ENCODE measurements at places on chromosomes 5 and 9.

DNA sequence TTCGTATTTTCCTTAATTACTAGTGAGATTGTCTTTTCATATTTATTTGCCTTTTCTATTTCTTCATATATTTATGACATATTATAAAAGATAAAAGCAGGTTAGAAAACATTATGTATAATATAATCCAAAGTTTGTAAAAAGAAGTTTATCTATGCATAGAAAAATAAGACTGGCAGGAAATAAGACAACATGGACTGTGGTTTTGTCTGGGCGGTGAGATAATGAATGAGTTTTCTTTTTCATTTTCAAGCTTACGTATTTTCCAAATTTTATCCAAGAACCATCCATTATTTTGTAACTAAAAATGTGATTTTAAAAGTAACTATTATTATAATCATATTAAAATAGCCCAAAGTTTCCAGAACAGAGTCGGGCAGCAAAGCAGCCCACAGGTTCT lies 109.8 kb upstream of the MVB12B start:
- DNase-seq: no peak

- no peak for DNase-seq
Measured at GRCh38 chr9:16413509-16414016, 456.9 kb downstream of the BNC2 start.

- DNase-seq: no peak
Measured at GRCh38 chr5:146025114-146025680, 80.2 kb downstream of the PLAC8L1 start.

DNA sequence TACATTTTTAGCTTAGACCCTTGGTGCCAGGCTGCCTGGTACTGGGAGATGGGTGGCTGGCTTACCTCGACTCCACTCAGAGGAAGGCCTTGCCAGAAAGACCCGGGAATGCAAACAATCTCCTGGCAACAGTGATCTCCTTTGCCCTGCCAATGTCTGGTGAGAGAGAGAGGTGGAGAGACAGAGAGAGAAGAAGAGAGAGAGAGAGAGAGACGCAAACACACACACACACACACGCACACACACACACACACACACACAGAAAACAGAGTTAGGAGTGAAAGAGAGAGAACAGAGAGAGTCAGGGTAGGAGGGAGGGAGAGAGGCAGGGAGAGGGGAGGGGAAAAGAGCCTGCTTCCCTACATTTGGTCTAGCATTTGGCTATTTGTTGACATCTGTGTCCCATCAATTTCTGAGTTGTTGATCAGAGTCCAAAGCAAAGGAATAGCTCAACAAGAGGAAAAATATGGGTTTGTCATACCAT lies 181.6 kb upstream of the MAP1B start:
- DNase-seq: no peak

- no peak for DNase-seq
Measured at GRCh38 chr9:101706997-101707396, 31.4 kb downstream of the GRIN3A start.

- no peak for DNase-seq
Measured at GRCh38 chr5:79567926-79568549, 44.2 kb upstream of the TENT2 start.

GRCh38 chr5:37005946-37006540 lies 129.5 kb downstream of the NIPBL start:
- no peak for DNase-seq

DNA sequence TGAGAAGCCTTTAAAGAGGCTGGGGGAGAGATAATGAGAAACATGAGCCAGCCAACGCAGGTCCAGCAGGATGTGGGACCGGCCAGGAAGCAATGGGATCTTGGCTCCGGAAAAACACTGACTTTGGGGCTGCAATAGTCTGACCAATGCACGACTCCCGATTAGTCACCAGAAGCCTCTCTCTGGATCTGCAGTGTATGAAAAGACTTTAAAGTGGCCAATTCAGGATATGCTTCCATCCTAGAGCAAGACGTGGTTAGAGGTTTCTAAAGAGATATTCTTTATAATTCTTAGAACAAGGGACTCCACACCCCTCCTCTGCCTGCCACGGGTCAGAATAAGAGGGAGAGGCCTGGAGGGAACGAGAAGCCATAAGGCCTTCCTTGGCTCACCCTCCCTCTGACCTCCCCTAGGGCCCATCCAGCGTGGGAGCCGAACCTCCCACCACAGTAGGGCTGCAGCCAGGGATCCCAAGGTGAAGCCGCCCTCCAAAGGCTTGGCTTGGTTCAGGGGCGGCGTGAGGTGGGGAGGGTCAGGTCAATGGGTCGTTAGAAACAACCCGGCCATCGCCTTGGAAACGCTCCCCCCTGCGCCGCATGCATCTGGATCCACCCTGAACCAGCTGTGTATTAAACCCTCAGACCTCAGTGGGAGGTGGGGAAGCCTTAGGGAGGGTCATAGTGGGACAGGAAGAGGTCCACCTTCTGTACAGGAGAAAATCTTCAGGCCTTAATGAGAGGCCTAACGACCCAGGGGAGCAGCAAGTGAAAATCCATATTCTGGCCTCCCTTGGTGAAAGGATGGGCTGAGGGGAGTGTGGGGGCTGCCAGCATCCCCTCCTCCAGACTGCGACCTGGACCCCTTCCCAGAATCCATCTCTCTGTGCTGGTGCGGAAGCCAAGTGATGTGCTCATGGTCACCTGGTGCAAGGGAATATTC lies 11.1 kb downstream of the FGF1 start:
- no peak for DNase-seq

Measured in activated T-helper 1 cell treated with anti-CD3 and anti-CD28 coated beads, Interleukin-2, amount 50 U/mL, for 16 hours (primary cell).